ENCODE measurements at places on chromosomes 5 and 9.
A peak's percentile ranks its signal among the peaks of the same experiment; 100 is the strongest.

- no peak for DNase-seq
Measured at GRCh38 chr5:72210888-72211678, 103.8 kb downstream of the MAP1B start.

- DNase-seq = no peak
Measured at GRCh38 chr5:165502893-165503691, 1997.7 kb downstream of the MAT2B start.

DNA sequence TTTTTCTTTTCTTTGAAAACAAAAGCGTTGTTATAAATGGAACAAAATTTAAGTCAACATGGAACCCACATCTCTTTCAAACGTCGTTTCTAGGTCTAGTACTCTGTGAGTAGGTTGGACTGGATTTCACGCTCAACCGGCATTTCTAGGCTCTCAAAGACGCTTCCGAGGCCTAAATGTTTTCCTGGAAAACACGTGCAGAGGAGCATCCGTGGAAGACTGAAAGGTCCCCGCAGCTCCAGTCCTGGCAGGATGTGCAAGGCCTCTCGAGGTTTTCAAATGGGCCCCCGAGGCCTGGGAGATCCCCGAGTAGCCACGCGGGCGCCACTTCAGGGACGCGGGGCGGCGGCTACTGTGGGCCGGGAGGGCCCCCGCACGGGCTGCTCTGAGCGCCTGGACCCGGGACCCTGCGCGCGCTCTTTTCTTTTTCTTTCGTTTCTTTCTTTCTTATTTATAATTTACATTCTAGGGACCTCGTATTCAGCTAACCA lies 4.2 kb upstream of the IRX2 start:
- DNase-seq = no peak

GRCh38 chr9:137795156-137795666 lies 82.4 kb upstream of the CACNA1B start:
- no peak for DNase-seq

- no peak for DNase-seq
Measured at GRCh38 chr9:378263-378662, 163.6 kb downstream of the DOCK8 start.

DNA sequence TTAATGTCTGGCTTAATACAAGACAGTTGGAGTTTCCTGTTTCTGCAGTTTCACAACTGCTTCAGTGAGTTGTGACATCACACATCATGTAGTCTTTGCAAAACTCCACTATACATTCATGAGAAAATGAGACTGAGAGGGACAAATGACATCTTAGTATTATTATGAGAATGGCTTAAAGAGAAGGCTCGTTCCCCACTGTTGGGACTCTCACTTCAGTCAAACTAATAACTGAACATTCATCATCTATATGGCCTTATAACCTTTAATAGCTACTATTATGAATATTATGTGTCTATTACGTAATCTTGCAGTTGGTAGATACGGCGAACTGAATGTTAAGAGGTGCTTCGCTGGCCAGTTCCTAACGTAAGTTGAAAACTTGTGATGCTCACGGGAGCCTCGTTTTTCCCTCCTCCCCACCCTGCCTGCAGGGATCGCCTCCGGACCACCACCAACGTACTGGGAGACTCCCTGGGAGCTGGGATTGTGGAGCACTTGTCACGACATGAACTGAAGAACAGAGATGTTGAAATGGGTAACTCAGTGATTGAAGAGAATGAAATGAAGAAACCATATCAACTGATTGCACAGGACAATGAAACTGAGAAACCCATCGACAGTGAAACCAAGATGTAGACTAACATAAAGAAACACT lies 79.4 kb downstream of the SLC1A3 start:
- DNase-seq = no peak

DNA sequence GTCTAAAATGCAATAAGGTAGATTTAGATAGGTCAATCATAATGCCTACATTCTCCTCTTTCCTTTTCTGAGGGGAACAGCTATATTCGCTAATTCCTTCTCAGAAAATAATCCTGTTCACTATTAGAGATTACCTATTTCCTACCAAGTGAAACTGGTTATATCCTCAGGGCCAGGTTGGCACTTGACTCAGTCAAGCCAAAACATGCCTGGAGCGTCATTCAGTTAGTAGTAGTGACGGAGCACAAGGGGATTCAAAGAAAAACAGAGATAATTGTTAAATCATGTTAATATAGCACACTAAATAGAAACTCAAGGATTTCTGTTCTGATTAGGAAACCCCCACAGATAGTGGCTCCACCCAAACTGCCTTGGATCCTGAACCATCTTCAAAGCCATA lies 515.4 kb upstream of the PTPRD start:
- no peak for DNase-seq

DNA sequence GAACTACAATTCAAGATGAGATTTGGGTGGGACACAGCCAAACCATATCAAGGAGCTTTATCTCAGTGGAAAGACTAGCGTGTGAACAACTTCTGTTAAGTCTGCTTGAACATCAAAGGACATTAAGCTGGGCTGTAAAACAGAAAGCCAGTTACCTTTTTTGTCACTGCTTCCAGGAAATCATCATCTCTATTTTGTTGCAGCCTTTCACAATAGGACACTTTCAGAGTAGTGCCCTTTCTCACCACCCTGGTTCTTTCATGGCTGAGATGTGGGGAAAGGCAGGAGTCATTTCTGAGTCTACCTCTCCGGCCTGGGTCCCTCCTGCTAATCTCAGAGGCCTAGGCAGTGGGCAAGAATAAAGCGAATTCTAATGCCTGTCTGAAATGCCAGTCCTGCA lies 96.2 kb upstream of the PPP1R2B start:
- no peak for DNase-seq

- peak; percentile 82 for DNase-seq
Measured at GRCh38 chr9:98315551-98316060, 60.2 kb upstream of the TBC1D2 start.

- DNase-seq = no peak
Measured at GRCh38 chr5:172648013-172648381, 6.9 kb downstream of the NEURL1B start.

DNA sequence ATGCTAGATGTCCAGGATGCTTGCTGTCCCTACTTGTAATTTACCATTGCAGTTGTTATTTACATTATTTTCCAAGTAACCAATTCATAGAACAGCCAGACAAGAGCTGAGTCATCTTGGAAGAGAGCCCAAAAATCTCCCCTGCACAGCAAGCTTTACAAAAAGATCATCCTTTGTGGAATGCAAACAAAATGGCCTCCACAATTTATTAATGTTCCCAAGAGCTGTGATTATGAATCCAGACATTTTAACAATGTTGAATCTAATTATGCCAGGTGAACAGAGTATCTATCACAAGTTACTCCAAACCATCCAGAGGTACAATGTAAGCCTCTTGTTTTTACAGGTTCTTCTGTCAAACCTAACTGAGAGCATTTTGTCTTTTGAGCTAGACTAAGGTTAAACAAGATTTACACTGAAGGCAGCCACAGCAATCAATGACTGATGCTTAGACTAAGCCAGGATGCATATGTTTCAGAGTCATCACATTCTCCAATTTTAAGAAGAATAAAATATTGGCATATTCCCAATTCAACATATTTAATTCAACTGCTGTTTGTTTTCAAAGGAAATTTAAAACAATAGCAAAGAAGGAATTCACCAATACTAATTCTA lies 95.3 kb upstream of the SLC12A2 start:
- peak; percentile 89 for DNase-seq

DNA sequence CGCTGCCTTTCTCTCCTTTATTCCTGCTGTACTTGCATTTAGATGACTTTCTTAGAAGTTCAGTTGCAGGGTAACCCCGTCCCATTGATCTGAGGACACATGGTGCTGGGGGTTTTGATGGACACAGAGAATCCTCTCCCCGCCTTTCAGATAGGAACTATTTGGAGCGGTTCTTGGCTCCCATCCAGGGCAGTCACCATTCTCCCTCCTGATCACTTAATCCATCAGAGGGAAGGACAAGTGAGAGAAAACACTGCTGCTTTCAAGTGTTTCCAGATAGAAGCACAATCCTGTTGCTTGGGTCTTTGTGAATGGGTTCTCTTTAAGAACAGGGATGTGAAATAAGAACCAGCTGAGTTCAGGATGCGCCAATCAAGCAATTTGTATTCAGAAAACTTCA lies 85.2 kb downstream of the IRX1 start:
- DNase-seq = no peak

- DNase-seq = no peak
Measured at GRCh38 chr5:41083306-41083705, 12.2 kb upstream of the MROH2B start.

Measured in COR-L47 (cell line).